ENCODE measurements at places on chromosomes 13 and 19. TPM values are rescaled to one million over a fixed set of nuclear protein-coding genes. Genes with fewer than 3 reads are reported as not detected.
A peak's percentile ranks its signal among the peaks of the same experiment; 100 is the strongest.

- H3K4me1 ChIP-seq, result no peaks in the 10 kb centered on the region
- DNase-seq, result no peak
- H3K4me3 ChIP-seq, result no peak overlapping the region
- no peaks in the 10 kb centered on the region for H3K27me3 ChIP-seq
Measured at GRCh38 chr19:55209693-55210472, 582 bp upstream of the PTPRH start.

DNA sequence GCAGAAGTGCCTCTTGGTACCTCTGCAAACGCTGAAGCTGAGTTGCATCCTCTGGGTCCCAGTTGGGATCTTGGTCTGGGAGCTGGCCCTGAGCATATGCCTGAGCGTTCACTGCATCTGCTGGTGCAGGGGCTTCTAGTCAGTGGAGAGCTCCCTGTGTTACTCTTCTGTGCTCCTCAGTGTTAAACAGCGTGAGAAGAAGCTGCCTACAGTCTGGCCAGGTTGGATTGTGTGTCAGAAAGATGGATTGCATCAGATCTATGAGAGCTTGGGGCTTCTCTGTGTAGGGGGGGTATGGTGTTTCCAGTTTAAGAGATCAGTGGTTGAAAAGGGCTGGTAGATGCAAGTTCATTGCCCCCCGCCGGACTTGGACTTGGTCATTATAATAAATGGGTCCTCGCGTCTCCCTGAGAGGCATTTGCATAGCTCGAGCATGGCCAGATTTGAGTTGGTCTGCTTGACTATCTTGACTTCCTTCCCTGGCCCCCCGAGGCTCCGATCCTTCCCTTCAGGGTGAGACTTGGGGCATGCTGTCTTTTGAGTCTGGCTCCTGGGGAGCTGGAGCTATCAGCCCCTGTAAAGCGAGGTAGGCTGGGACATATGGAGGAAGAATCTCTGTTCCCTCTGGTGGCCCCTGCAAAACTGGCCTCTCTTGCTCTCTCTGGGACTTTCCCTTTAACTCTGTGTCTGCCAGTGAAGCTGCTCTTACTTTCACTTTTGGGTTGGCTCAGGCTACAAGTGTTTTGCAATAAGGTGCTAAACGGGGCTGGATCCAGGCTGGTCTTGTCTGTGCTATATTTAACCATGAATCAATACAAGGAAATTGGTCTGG is 52.9 kb downstream of the OR10H4 start:
- H3K4me1 ChIP-seq, result no peaks in the 10 kb centered on the region
- no peaks in the 10 kb centered on the region for H3K36me3 ChIP-seq
- no peaks in the 10 kb centered on the region for H3K27me3 ChIP-seq
- no peak for DNase-seq
- peak overlapping the region; percentile 44 for H3K4me3 ChIP-seq

GRCh38 chr13:87131611-87132010 is 539.6 kb upstream of the SLITRK5 start:
- no peaks in the 10 kb centered on the region for H3K4me1 ChIP-seq
- no peaks in the 10 kb centered on the region for H3K36me3 ChIP-seq
- H3K4me3 ChIP-seq, result no peak overlapping the region
- no peak for DNase-seq
- no peaks in the 10 kb centered on the region for H3K27me3 ChIP-seq

GRCh38 chr13:53010374-53011105 is 18.1 kb upstream of the OLFM4 start:
- no peak overlapping the region for H3K27ac ChIP-seq
- no peaks in the 10 kb centered on the region for H3K27me3 ChIP-seq
- DNase-seq, result no peak
- no peaks in the 10 kb centered on the region for H3K36me3 ChIP-seq
- H3K4me1 ChIP-seq, result no peaks in the 10 kb centered on the region

- H3K27me3 ChIP-seq, result no peaks in the 10 kb centered on the region
- H3K4me3 ChIP-seq, result no peak overlapping the region
- DNase-seq, result no peak
- H3K36me3 ChIP-seq, result no peaks in the 10 kb centered on the region
Measured at GRCh38 chr13:92901739-92902138, 324.9 kb upstream of the GPC6 start.

CAPN12 gene
- 1.5 TPM for total RNA-seq
